ENCODE measurements at places on chromosomes 1 and 21.

DNA sequence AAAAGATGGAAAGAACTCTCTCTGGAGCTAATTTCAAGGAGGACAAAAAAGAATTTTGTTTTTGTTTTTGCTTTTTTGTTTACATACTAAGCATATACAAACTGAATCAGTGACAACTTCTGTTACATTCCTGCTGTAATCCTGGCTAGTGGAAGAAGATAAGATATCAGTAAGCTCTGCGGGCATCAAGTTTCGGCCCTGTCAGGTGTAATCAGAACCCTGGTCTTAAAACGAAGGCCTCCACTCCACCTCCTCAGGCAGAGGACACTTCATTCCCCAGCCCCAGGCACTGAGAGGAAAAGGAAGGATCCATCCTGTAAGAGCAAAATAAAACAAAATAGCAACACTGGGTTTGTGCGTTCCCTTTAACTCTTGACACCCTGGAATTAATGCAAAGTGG is 88.9 kb upstream of the ARHGAP29 start:
- no peak for DNase-seq

GRCh38 chr1:6850537-6850936 is 65.3 kb downstream of the CAMTA1 start:
- DNase-seq = no peak

DNA sequence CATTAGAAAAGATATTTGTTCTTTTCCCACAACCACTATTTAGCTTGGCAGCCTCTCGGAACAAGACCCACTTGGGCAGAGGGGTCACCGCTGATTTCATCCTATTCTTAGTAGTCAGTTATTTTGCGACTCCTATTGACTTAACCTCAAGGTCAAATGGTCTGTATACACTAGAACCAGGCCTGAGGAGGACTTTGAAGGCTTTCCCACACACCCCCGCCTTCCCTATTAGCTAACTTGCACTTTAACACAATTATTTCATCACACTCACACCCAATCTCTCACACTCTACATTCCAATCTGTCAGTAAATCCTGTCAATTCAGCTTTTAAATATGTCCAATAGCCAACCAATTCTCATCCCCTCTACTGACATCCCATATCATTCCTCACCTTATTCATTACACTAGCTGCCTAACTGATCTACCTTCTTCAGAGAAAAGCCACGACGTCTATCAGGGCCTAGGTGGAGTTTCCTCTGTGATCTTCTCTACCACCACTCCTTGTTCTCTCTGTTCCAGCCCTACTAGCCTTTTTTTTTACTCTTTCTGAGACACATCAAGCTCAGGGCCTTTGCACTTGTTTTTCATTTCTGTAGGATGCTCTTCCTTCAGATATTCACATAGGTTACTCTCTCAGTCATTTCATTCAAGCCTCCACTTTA is 1.0 kb upstream of the NIBAN1 start:
- no peak for DNase-seq

- peak; percentile 85 for DNase-seq
Measured at GRCh38 chr1:9654834-9655723, 3.5 kb downstream of the PIK3CD start.

DNA sequence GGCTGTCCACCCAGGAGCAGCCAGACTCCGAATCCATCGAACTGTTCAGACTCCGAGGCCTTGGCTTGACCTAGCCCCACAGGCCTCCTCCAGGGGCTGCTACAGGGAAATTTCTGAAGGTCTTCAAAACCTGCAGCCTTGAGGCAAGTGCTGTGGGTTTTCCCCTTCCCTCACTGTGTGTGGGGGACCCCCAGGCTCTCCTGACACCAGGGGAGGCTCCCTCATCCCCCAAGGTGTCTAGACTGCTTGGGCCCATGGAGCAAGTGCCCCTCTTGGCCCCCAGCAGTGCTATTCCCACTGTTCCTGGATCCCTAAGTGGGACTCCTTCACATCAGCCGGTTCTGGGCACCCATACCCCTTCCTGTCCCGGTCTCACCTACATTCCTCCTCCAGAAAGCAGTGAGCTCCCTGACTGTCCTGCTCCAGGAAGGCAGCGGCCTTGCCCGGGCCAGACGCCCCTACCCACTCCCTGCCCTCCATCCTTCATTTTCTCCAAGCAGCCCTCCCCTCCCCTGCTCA is 814 bp downstream of the PAQR7 start:
- no peak for DNase-seq

GRCh38 chr1:74686928-74687327 is 13.3 kb upstream of the ERICH3 start:
- DNase-seq = no peak

DNA sequence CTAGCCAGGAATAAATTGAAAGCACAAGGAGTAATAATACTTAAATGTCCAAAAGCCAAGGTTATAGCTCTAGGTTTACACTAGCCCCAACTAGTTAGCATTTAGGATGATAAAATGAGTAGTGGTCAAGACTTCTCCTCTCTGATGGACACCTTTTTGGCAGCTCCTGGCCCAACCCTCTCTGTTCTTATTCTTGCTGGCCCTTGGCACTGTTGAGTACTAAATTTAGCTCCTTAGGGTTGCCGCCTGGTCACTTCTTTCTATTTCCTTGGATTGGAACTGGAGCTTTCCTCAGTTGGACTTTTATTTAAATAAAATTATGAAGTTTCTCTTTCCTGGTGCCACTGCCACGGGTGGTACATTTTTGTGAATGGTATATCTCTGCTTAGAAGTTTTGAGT is 28.3 kb downstream of the ARID1A start:
- no peak for DNase-seq

- DNase-seq = no peak
Measured at GRCh38 chr1:51320967-51321923, 9.1 kb downstream of the TTC39A start.

DNA sequence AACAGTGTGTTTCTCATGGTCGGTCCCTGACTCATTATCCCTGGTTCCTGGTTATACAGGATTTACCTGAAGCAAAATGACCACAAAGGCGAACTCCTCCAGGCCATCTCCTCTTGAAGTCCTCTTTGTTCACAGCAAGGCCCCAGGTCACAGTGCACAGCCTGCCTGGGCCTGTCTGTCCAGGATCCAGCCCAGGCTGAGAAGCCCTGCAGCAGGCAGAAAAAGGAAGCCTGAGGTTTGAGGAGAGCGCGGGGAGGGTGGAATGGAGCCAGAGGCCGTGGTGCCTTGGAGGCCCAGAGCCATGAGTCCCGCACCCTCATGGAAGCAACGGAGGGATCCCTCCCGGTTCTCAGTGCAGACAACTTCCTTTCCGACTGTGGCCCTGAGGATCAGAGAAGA is 136.8 kb upstream of the IRF2BP2 start:
- no peak for DNase-seq

DNA sequence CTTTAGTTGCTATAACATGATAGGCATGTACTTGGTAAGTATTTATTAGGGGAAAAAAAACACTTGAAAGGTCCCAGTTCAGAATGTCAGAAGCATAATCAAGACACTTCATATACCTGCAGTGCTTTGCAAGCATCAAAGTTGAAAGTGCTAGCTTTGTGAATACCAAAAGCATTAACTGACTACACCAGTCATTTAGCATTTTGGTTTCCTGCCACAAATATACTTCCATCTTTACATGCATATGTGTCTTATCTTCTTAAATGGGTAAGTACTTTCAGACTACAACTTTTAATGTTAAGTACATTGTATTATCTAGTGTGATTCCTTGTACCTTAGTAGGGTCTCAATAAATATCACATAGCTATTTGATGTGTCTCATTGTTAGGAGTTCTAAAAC is 43.7 kb downstream of the AKT3 start:
- no peak for DNase-seq

GRCh38 chr1:50852889-50853288 is 107.2 kb downstream of the FAF1 start:
- DNase-seq = no peak

DNA sequence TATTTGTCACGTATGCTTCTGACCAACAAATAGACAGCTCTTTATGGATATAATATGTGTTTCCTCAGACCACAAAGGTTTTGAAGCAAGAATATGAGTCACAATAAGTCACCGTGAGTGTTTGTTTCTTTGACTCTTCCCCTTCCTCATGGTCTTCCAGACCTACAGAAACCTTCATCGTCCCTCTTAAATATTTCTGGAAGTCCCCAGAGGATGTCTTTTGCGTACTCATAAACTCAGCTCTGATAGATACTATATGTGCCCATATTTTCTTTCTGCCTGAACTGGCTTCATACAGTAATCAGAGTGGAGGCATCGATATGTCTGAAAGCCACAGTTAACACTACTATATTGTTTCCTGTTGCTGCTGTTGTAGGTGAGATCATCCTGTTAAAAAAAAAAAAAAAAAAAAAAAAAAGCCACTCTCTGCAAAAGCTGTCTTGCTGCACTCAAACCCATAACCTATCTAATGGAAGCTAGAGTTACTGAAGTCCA is 38.4 kb downstream of the ADAMTS1 start:
- no peak for DNase-seq

GRCh38 chr1:63453232-63453631 is 69.8 kb downstream of the ITGB3BP start:
- no peak for DNase-seq

GRCh38 chr1:201259476-201260235 is 23.6 kb upstream of the PKP1 start:
- no peak for DNase-seq

GRCh38 chr1:117635805-117636204 is 30.0 kb downstream of the TENT5C start:
- DNase-seq = no peak

DNA sequence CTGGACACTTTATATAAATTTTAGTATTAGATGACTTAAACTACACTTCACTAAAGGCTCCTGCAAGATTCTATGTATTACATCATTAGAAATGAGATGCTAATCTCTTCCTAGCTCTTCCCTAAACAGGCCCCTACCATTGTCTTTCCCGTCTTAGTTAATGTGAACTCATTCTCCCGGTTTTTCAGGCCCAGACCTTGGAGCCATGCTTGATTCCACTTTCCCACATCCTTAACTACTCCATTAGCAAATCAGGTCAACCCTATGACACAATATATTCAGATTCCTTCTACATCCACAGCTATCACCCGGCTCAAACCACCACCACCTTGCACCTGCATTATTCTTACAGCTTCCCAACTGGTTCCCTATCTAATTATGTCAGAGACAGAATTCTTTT is 73.3 kb downstream of the NVL start:
- no peak for DNase-seq

- DNase-seq = no peak
Measured at GRCh38 chr1:93604411-93604810, 77.2 kb downstream of the BCAR3 start.

- DNase-seq = no peak
Measured at GRCh38 chr1:155860970-155861510, 1.7 kb downstream of the SYT11 start.

GRCh38 chr1:64981601-64982533 is 15.5 kb upstream of the JAK1 start:
- no peak for DNase-seq

- no peak for DNase-seq
Measured at GRCh38 chr1:1403653-1404052, 3.4 kb downstream of the MRPL20 start.

DNA sequence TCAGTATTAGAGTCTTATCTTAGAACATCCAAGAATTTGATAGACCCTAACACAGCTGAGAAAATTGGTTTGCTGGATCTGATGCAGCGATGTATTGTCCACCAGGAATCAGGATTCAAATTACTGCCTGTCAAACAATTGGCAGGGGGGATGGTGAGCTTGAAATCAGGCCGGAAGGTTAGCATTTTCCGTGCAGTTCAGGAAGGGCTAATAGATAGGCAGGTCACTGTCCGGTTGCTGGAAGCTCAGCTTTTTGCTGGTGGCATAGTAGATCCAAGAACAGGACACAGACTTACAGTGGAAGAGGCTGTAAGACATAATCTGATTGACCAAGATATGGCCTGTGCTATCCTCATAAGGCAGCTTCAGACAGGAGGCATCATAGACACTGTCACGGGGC is 127.2 kb downstream of the MACF1 start:
- DNase-seq = no peak
